Mucosa of gallbladder (tissue), 1 donor: ENCODE measurements at places on chromosomes 3 and 15.

- DNase-seq = no peak
These were observed 3.0 kb downstream of the TEX264 start for GRCh38 chr3:51673802-51674654.

DNA sequence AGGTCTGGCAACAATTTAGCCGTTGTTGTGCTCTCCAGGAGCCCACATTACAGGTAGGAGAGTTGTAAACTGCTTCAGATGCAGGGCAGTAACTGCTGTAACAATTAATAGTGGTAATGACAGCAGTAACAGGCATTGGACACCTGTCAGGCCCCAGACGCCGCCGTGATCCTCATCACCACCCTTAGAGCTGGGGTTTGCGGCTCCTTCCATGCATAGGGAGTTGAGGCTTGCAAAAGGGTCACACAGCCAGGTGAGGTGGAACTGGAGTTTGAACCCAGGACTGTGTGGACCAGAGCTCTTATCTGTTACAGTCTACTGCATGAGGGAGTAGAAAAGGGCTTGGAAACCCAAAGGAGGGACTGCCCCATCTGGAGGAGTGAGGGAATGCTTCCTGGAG is 26.8 kb upstream of the NR2C2 start:
- no peak for DNase-seq

DNA sequence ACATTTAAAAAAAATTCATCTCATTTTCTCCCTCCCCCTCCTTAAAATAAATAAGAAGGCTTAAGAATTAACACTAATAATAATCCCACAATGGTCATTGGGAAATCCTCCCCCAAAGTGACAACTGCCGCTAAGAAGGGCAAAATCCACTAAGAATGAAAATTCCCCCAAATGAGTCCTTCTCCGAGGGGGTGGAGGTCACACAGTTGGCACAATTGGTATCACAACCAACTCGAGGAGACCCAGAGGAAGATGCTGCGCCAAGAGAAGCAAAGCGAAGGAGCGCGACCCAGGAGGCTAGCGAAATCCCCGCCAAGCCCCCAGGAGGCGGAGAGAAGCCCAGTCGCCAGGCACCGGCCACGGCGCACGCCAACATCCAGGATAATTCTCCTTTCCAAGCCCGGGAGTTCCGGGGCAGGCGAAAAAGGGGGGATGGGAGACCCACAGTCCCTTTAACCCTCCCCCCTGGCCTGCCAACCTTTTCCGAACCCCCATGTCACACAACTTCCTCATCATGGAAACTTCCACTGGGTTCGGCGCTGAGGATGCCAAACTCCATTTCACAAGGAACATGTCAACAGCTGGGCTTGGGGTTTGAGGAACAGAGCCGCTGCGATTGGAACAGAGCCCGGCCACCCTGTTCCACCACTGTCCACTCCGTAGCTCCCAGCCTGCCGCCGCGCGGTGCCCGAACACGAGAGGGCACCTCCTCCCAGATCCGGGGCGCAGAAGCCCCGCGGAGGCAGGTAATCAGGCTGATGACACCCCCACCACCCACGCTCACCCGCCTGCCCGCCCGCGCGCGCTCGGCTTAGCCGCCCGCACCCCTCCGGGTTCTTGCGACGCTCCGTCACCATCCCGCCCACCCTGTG is 668 bp downstream of the THRB start:
- DNase-seq = peak; percentile 66

DNA sequence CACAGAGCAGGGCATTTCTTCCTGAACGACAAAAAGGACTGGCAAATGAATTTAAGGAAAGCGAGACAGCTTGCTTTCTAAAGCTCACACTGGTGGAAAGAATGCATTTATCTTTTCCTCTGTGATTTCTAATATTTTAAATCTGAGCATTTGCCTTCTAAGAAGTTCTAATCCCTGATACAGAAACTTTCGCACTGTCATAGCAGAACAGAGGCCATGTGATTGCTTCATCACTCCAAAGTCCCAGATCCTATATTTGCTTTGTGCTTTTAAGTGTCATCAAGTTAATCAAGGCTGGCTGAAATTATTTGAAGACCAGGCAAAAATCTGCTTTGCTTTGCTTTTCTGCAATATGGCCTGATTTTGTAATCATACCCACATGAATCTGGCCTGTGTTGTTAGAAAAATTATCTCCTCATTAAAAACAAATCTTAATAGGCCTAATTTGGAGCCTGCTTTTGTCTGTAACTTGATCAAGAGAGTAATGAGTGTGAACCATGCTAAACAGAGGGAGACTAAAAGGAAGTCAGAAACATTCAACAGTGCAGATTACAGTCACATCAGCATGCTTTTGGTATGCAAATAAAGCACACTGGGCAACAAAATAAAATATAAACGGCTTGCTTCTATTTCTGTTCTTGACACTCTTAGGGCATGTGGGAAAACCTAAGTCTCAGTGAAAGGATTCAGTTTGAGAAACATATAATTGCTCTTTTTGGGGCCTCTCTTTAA is 178.2 kb upstream of the ADAMTS9 start:
- DNase-seq = no peak

DNA sequence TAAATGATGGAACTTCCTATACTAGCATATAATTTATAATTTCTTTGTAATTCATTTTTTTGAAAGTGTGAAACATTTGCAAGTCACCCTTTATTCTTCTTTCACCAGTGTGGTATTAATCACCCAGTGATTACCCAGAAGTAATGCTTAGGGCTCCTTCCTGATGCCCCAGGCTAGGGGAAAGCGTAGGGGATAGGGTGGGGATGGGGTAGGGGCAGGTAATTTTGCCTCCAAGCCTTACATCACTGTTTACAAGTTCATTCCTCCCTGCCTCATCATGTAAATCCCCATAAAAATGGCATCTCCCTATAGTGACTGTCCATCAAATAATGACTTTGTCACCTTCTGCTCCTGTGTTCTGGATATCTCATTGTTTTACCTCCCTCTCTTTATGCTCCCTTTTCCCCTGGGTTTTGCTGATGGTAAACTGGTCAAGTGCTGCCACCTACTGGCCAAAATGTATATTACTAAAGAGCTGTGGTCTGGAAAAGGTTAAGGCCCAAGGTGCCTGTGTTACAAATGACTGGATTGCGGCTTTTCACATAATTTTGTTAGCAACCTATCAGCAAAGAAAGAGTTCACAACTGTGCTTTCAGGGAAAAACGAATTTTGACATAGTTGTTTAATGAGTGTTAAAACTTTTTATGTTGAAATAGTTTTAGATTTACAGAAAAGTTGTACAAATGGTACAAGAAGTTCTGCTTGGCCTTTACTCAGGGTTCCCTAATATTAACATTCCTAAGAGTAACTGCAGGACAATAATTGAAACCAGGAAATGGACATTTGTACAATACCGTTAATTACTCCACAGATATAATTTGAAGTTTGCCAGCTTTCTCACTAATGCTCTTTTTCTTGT is 54.7 kb downstream of the ONECUT1 start:
- peak; percentile 79 for DNase-seq

DNA sequence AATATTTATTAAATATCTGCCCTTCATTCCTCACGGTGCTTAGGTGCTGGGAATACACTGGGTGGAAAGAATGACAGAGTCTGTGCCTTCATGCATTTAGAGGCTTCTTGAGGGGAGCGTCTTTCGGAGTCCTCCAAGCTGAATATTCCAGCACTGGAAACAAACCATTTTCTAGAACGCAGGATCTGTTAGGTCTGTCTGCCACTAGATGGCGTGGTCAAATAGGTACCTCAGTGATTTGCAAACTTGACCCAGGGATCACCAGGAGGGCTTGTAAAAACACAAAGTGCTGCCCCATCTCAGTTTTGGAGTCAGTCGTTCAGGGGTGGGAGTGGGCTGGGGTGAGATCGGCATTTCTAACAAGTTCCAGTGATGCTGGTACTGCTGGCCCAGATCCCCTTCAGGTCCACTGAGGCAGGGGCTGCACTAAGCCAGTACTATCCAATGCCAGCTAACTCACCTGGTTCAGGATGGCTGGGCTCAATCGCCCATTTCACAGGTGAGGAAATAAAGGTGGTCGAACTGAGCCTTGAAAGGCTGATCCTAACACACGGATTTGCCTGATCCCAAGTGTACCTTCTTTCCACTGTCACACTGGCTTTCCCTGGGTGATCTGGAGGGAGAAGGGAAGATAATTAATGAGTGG is 14.8 kb downstream of the ARNT2 start:
- DNase-seq = no peak

GRCh38 chr3:188389711-188390342 is 235.9 kb downstream of the LPP start:
- peak; percentile 59 for DNase-seq

GRCh38 chr15:31391687-31392671 is 65.3 kb downstream of the KLF13 start:
- DNase-seq = peak; percentile 79

GRCh38 chr3:171526146-171526545 is 65.9 kb upstream of the TNIK start:
- DNase-seq = no peak

GRCh38 chr3:142337994-142338393 is 109.8 kb downstream of the XRN1 start:
- no peak for DNase-seq
